CD14-positive monocyte (primary cell): ENCODE measurements at places on chromosomes 7 and 10.

DNA sequence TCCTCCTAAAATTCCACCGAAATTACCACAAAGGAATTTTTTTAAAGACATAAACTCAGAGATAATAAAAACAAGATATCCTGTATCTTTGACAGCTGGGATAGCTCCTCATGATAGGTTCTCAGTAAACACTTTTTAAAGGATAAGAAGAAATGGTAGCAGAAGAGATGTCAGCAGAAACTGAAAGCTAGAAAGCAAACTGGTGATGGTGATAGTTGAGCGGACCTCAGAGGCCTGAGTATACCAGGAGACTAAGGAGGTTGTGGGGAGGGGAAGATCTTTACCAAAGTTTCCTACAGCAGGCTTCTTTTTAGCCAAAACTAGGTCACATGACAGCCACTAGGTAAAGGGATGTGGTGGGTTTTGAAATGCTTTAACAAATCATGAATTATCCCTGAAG, 22.5 kb downstream of the PCGF5 start:
- no peak for DNase-seq

DNA sequence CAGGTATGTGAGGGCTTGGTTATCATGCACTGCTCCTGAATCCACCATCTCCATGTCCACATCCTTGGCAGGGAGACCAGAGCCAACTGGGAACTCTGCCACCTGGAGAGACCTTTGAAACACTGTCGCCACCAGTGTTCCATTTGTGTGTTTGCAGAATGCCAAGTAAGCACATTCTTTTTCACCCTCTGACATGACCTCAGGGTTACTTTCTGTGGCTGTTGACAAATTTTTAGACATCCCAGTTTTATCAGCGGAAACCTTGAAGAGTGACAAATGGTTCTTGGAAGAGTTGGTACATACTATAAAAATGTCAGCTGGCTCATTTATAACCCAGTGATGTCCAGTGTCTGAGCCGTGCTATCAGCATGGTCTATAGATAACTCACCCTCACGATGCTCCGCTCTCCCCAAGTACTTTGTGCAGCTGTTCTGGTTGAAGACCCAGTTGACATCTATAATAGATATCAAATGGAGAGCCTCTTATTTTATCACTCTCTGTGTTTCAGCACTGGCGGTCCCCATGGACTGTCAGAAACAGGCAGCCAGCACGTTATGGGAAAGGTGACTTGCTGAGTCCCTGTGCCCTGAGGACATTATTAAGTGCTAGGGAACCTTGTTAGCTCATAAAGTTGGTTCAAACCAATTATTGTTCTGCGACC, 563.1 kb upstream of the GALNT17 start:
- no peak for DNase-seq

- DNase-seq: no peak
Measured at GRCh38 chr10:22324893-22325271, 4.0 kb downstream of the BMI1 start.

GRCh38 chr7:135364206-135364605, 130.6 kb downstream of the STRA8 start:
- DNase-seq: no peak

DNA sequence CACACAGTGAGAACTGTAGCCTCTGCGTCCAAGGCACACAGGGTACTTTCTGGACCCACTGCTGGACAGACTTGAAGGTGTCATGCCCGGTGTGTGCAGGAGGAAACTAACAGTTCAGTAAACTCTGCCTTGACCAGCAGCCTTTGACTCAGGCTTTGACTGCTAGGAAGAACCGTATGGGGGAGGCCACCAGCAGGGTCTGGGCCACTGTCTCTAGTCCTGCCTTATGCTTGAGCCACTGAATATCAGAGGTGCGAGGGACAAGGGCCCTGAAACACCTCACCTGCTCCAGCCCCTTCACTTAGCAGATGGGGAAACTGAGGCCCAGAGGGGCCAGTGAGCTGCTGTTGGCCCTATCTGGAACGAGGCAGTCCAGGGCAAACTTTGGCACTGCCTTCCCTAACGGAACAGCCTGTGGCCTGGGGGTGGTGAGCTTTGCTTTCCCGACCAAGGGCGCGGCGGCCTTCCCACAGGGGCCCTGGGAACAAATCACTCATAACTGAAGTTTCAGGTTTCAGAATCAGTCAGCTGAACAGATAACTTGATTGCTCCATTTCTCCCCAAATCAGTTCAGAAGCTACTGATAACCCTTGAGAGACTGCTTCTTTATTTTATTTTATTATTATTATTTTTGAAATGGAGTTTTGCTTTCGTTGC, 130.0 kb downstream of the FAM53B start:
- DNase-seq: no peak

- no peak for DNase-seq
Measured at GRCh38 chr10:104893701-104894100, 252.6 kb downstream of the SORCS3 start.

DNA sequence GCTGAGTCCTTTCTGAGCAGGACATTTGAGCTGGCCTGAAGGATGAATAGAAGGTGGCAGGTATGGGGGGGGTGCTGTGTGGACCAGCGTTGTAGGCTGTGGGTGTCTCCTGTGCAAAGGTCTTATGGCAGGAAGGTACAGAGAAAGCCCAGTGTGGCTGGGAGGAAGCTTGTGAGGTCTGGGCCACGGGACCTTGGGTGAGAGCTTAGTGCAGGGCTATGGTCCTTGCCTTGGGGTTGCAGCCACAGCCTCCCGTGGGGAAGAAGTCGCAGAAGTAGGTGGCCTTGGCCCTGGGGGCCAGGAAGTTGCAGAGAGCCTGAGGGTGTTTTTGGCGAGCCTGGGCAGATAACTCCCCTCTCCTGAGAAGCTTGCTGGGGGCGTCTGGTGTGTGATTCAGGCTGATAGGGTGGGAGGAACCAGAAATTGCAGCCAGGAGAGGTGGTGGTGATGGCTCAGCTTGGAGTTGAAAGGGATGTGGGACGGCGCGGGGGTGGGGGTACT, 172.0 kb upstream of the TNRC18 start:
- peak; percentile 42 for DNase-seq

DNA sequence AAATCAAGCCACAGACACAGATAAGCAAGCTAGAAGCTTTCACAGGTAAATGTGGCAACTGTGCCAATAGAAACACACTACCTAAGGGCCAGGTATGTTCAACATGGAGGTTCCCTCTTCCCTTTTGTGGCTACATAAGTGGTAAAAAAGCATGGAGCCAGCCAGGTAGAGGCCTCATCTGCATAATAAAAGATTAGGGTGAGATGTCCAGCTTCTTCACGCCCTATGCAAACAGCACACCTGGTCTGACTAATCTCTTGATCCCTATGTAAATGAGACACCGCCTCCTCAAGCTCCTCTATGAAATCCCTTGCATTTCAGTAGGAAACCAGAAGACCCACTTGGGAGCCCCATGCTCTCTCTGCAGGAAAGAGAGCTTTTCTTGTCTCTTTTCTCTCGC, 282.2 kb downstream of the NEBL start:
- DNase-seq: no peak

GRCh38 chr7:23377134-23377533, 78.0 kb downstream of the MALSU1 start:
- no peak for DNase-seq

- no peak for DNase-seq
Measured at GRCh38 chr7:121157341-121157751, 168.8 kb downstream of the CPED1 start.

DNA sequence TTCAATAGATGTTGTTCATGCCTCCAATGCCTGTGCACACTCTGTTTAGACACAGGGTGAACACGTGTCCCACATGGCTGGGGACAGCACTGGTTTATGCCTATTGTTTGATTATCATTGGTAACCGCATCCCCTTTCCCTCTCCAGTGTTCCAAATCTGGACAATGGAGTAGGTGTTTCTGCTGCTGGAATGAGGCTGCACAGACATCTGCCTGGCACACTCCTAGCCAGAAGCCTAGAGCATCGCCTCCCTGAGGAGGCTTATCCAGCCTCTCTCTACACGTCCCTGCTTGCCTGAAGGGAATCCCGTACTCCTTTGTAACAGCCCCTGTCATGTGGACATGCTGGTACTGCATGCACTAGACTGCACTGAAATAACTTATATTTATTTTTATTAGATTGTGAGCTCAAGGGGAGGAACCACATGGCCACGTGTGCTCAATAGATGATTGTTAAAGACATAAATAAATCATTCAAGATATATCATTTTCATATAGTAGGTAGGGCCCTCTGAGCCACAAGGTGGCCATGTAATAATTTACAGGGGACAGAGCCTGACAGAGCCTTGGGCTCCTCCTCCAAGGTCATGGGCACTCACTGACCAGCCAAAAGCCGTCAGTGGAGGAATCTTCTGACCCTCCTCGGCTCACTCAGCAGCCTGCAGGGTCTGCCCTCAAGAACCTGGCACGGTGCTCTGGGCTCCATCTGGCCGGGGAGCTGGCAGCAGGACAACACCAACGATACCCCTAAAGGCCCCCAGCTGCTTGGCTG, 310.9 kb upstream of the ZNF32 start:
- no peak for DNase-seq

DNA sequence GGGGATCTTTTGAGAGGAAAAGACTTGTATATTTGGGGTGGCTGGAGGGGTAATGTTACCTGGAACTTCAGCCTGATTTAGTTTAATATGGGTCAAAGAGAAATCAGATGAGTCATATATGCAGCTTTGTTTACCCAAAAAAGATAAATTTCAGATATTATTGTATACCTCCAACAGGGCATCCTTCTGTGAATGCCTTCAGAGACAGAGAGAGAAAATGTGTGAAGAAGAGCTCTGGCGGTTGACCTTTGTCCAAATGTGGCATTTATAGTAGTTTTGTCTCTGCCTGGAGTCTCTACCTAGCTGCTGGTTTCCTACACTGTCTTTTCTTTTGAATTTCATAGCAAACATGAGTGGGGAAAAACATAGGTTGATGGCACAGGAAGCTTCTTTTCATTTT, 21.6 kb downstream of the LRMDA start:
- no peak for DNase-seq

- no peak for DNase-seq
Measured at GRCh38 chr7:99106821-99107241, 37.1 kb downstream of the SMURF1 start.

- DNase-seq: no peak
Measured at GRCh38 chr10:7318836-7319235, 92.0 kb downstream of the SFMBT2 start.

GRCh38 chr10:114471906-114472876, 67.9 kb upstream of the AFAP1L2 start:
- no peak for DNase-seq

- no peak for DNase-seq
Measured at GRCh38 chr10:50600286-50600685, 23.5 kb downstream of the SGMS1 start.

DNA sequence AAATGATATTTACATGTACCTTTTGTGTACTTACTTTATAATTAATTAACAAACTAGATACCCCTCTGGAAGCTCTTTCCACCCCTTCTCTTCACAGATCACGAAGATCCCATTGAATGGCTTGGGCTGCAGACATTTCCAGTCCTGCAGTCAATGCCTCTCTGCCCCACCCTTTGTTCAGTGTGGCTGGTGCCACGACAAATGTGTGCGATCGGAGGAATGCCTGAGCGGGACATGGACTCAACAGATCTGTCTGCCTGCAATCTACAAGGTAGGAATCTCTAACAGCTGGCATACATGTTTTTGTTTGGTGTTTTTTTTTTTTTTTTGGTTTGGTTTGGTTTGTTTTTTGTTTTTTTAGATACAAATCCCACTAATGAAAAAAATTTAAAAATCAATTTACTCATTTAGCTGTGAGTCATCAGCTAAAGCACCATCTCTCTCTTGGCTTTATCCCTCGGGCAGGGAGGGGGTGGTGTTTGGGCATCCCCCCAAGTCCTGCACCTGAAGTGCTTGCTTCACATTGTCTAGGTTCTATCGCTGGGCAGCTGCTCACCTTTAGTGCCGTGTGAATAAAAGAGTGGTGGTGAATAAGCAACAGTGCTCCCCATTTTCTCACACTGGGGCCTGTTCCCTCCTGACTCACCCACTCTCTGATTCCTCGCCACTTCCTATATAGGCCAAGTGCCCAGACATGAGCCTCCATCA, 68.9 kb downstream of the MET start:
- no peak for DNase-seq

DNA sequence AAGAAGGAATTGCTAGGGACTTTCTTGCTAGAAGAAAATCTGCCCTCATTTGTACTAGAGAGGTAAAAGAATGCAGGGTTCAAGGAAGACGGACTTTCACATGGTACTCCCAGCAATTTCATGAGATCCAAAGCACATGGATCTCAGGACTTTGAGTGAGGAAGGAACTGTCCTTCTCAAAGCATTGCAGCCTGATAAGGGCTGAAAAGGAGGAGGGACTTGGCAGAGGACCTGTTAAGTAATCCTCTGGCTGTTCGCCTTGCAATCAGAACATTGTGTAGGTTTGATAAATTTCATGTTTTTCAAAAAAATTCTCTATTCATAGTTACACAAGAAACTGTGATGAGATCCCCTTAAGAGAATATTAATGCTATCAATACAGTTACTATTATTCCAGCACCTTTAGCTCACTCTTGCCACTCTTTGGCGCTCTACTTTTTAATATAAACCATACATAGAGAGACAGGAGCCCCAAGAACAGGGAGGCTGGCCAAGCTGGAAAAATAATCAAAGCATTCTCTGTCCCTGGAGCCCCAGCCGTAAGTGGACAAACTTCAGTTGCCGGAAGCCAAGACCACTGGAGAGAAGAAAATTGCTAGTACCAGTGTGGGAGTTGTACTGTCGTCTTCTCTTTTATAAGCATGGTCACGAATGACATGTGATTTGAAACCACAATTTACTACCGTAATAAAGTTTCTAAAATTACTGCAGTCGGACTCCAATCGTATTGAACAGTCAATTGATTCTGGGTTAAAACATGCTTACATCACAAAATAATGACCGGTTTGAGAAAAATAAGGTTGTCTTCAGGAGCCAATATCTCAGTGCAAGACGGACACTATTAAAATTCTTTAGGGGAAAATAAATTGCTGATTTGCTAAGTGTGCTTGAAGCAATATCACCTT, 424.4 kb downstream of the SDK1 start:
- no peak for DNase-seq

DNA sequence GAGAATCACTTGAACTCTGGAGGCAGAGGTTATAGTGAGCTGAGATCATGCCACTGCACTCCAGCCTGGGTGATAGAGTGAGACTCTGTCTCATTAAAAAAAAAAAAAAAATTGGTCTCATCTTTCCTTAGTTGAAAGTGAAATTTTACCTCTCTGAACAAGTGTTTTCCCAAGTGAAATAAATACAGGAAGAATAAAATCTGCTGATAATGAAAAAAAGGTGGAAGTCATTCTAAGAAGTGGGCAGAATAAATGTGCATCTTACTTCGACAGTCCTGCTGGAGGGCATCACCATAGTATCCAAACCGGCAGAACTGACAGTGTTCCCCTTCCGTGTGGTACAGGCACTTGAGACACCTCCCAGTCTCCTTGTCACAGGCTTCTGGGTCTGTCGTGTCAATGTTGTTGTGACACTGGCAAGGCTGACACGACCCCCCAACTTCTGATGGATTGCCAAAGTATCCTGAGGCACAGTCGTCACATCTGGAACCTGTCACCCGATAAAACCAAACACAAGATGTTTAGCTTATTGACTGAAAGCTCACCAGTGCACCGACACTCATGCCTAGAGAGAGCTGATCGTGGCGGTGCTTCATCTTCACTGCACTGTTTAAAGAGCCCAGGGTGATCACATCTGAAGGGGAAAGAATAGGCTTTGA, 49.6 kb downstream of the LAMB1 start:
- DNase-seq: no peak
